ENCODE measurements at places on chromosomes 2 and 18.

DNA sequence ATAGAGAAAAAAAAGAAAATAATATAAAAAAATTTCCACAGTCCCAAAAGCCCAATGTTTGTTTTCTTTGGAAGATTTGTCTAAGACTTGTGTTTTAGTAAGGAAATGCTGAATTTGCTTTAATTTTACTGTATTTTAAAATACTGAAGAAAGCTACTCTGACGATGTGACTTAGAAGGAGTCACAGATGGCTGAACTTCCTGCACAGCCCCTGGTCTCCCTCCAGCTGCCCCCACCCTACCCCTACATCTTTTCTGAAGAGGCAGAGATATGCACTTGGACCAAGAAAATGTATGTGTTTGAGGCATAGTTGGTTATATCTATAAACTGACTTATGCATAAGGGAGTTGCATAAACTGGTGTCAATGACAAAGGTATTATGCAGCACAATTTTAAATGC is 172.3 kb downstream of the CDH2 start:
- no peak for DNase-seq

DNA sequence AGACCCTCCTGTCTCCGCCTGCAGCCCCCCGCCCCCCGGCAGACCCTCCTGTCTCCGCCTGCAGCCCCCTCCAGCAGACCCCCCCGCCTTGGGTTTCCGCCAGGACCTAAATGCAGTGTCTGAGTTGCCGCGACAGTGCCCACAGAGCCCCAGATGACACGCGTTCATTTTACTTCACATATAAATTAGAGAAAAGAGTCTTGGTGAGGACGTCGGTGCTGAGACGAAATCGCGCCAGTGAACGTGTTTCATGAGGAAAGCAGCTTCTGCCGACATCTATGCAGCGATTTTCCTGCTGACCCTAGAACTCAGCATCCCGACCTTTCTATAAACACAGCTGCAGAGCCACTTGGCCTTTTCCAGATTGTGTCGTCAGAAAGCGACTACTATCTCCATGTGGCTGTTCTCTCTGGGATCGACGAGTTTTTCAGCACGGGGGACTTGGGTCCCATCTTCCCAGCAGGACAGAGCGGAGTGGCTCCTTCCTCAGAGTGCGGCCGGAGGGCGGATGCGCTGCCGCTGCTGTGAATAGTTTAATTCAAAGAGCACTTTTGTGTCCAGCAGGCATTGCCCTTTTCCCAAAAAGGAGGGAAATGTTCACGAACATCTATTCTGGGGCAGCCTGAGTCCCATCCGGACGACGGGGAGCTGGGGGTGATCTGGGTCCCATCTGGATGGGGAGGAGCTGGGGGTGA is 136.7 kb downstream of the NFATC1 start:
- DNase-seq, result no peak

DNA sequence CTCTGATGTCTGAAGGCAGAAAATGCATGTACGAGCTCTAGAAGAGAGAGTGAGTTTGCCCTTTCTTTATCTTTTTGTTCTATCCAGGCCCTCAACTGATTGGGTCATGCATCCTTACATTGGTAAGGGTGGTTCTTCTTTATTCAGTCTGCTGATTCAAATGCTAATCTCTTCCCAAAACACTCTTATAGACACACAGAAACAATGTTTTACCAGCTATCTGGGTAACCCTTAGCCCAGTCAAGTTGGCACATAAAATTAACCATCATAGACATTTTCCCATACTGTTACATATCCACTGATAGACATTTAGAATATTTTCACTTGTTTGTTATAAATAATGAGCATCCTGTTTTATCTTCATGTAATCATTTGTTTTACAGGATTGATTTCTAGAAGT is 141.2 kb downstream of the TAF4B start:
- no peak for DNase-seq

DNA sequence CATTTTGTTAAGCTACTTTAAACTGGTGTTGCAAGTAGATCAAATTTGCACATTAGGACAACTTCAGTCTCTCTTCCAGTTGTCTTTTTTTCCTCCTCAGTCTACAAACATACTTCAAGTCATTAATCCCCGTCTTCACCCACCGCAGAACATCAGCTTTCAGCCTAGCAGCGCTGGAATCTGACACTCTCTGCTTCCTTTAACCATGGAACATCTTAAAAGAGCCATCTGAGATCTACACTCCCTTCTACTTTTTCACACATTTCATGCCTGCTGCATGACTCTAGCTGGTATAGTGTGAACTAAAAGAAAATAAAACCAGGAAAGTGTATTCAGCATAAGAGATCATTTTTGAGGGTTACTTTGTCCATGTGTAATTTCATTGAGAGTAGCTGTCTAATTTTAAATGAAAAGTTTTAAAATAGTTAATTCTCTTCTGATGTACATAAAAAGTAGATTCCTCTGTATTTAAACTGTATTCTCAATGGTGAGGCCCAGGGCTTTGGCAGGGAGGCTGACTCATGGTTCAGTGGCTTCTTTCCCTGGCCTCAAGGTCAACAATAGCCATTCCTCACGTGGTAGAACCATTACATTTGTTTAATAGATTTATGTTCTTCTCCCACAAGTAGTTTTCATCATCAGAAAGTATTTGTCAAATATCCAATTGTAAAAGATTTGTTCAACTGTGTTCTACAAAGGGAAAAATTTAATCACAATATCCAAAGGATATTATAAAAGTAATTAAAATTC is 16.5 kb downstream of the SGPP2 start:
- no peak for DNase-seq

DNA sequence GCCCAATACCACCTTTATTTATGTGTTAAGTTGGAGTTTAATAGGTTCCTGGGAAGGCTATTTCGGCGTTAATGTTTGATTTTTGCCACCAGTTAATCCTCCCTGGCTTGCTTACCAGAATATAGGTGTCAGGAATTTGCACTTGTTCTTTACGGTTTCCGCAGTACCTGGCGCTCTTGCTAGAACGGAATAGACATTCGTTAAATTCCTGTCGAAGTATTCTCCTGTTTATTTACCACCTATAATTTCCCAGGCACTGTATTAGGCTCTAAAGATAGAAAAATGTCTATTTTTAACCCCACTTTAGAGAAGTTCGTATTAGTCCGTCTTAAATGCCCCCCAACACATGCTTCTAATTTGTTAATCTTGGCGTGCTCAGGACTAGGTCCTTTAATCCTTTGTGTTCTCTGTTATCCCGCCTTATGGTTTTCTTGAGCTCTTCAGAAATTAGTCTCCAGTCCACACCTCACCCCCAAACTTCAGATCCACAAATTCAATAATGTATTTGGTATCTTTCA is 575 bp downstream of the CCDC150 start:
- no peak for DNase-seq

DNA sequence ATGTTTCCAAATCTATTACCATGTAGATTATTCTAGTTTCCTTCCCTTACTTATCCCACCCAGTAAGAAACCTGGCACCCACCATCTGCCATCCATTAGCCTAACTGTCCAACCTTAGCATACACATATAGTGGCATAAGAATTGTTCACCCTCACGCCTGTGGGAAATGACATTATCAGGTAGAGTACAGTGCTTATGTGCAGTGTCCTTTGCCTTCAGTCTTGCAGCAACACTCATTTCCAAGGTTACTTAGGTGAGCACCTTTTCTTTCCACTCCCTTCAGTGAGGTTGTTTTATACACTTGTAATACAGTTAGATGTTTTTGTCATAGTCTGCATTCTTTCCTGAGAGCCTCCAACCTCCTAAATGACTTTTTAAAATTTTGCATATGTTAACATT is 18.1 kb downstream of the AQP12B start:
- no peak for DNase-seq

DNA sequence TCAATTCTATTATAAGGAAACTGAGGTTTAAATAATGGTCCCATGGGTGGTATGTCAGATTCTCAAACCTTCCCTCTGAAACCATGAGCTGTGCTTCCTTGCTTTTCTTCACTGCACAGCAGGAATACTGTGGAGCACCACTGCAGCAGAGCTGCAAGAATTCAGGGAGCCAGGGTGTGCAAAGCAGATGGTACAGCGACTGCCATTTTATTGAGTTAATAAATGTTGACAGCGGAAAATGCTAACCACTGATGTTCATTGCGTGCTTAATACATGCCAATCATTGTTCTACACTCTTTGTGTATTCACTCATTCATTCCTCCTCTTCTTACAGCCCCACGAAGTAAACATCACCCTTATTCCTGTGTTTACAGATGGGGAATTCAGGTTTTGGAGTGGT is 152.2 kb upstream of the THSD7B start:
- no peak for DNase-seq

DNA sequence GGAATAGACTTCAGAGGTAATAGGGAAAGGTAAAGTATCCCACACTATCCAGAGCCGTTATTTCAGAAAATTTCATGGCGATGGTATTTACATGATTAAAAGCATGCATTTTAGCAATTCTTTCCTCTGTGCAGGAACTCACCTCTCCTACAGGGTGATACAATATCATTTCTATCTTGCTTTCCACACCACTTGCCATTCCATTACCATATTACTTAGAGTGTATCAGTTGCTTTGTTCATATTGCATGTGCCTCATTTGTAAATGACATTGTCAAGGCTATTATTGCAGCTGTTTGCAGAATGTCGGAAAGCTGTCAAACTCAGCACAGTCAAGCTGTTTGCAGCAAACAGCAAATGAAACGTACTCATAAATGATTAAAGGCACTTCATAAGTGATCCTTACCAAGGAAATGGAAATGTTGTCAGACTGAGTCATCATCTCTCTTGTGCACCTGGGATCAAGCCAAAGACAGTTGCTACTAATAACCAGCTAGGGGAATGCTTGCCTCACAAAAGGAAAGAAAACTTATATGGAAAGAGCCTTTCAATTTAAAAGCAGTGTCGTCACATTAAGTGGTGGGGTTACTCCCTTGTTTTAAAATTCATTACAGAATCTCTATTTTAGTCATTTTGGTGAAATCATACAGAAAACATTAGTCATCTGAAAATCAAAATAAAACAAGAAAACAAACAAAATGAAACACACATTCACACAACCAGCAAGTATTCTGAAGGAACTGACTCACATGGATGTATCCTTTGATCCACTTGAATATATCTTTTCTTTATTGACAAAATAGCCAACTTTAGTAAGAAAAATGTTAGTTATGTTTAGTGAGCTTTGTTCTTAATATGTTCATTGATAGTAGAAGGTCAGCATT is 1064.1 kb upstream of the CNTNAP5 start:
- no peak for DNase-seq

GRCh38 chr2:40450796-40451430 is 977 bp downstream of the SLC8A1 start:
- no peak for DNase-seq

- DNase-seq, result no peak
These were observed 676 bp downstream of the ACTR2 start for GRCh38 chr2:65228263-65228750.

DNA sequence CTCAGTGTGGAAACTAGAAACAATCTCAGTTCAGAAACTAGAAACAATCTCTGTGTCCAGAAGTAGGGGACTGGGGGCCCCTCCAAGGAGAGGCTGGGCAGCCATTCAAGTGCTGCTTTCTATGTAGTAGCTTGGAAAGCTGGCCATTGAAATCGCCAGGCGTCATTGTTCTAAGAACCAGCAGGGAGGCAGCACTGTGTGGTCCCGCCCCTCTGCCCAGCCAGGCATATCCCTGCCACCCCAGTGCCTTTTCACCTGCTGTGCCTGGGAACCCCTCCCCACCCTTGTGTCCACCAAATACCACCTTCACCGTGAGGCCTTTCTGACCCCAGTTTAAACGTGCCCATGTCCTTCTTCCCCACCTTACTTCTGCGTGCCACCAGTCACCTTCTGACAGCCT is 221.6 kb downstream of the GBX2 start:
- DNase-seq, result no peak

- DNase-seq, result no peak
These were observed 14.8 kb downstream of the PLEKHM3 start for GRCh38 chr2:208010506-208010905.

DNA sequence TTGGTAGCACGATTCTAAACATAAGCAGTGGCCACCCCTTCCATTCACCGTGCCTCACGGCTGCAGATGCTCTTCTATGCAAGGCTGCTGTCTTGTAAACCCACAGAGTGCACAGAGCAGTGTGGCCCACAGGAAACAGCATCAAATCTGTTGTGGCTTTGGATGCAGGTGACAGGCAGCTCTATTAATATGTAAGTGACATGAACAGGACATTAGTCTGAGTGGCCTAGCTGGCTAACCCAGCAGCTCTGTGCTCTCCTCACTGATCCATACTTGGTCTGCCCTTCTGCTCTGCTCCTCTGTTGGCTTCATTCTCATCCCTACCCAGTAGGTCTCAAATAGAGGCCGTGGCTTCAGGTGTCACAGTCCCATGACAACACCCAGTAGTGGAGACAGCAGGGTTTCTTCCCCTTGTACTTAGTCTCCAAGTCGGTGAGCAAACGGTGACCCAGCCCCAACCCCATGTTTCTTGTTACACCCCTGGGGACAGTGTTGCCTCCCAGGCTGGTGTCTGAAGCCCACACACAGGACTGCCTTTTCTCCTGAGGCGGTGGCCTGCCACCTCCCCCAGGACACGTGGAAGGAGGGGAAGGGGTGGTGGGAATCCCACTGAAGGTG is 5.8 kb downstream of the SH3RF3 start:
- DNase-seq, result no peak

GRCh38 chr2:193072647-193073046 is 877.9 kb upstream of the TMEFF2 start:
- no peak for DNase-seq

DNA sequence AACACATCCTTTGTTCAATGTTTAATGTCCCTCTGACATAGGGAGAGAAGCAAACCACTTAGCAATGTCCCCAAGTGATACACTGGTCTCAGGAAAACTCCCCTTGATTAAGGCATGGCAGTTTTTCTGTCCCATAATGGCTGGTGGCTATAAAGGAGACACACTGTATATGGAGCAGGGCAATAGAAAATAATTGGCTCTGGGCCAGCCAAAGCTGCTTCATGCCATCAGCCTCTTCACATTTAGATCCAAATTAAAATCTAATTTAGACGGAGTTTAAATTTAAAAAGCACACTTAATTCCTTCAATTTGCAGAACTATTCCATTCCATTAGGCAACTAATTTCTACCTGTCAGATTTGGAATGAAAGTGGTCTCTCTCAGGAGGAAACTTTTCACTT is 638.1 kb downstream of the DSC3 start:
- no peak for DNase-seq

DNA sequence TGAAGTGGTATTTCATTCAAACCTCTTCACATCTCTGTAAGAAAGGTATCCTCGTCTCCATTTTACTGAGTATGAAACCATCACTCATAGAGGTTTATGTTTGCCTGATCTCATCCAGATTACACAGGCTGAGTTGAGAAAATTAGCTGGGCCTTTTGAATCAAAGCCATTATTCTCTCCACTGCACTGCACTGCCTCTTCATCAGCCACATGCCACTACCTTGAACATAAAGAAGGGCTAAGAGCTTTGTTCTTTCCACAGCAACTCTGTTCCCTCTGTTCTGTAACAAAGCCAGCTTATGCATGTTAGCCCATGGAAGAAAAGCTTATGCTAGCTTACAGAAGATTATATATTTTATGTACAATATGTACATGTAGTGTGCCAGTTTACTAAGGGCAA is 362.6 kb upstream of the DLGAP1 start:
- no peak for DNase-seq

GRCh38 chr2:235255693-235256092 is 238.2 kb upstream of the AGAP1 start:
- DNase-seq, result no peak

GRCh38 chr2:20507166-20507692 is 60.4 kb downstream of the RHOB start:
- no peak for DNase-seq

GRCh38 chr2:202911203-202911511 is 316 bp downstream of the WDR12 start:
- no peak for DNase-seq

Data from NT2/D1 (cell line).